ENCODE measurements at places on chromosomes 4 and X.

GRCh38 chr4:8409264-8410065 lies 31.1 kb downstream of the ACOX3 start:
- no peak for DNase-seq

- peak; percentile 3 for DNase-seq
These were observed 70.0 kb upstream of the TSPAN5 start for GRCh38 chr4:98728433-98728832.

DNA sequence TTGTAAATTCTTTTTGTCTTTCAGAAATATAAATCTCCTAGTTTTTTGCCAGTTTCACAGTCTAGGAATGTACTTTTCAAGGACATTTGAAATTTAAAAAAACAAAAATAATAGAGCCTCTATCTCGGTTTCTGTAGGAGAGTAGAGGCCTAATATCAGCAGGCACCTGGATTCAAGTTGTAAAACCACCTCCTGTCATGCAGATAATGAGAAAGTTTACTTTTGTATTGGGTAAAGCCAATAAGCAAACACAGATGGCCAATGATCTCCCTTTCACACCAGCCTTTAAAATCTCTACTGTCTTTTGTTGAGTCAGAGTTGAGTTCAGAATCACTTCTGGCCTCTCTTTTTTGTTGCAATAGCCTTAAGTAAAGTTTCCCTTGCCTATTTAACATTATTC lies 1499.9 kb downstream of the PCDH18 start:
- DNase-seq = no peak

DNA sequence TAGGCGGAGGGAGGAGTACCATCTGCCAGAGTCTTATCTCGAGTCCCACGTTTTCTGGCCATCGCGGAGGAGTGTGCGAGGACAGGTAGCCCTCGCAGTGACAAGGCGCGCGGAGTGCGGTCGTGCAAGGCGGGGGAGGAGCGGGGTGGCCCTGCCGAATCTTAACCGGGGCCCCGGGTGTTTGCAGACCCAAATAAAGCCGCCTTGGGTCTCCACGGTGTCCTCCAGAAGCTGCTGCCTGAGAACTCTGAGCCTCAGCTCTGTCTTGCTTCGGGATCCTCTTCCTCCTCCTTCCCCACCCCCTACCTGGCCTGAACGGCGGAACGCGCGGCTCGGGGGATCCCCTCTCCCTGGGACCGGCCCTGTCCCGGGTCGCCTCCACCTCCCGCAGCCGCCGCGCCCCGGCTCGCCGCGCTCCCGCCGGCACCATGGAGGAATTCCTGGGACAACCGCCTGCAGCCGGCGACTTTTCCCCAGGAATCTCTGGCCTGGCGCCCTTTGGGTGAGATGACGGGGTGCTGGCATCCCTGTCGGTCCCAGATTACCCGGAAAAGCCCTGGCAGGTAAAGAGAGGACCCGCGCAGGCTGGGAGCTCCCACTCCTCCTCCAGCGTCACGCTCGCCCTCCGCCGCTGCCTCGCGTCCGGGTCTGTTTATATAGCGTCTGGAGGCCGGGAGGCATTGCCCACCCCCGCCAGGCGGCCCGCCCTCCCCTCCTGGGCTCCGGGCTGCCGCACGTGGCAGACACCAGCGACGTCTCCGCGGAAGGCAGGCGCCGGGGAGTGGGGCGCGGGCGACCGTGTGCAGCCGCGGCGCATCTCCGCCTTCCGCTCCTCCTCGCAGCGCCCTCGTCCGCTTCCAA lies at the start of gene GALNTL6:
Gene GALNTL6 (plus strand): TSS at position 740 of the 861 bp plus-strand sequence.
- no peak for DNase-seq

- no peak for DNase-seq
These were observed 185.4 kb downstream of the INPP4B start for GRCh38 chr4:142660728-142661127.

GRCh38 chr4:20825505-20825904 lies 125.2 kb downstream of the PACRGL start:
- DNase-seq = no peak

DNA sequence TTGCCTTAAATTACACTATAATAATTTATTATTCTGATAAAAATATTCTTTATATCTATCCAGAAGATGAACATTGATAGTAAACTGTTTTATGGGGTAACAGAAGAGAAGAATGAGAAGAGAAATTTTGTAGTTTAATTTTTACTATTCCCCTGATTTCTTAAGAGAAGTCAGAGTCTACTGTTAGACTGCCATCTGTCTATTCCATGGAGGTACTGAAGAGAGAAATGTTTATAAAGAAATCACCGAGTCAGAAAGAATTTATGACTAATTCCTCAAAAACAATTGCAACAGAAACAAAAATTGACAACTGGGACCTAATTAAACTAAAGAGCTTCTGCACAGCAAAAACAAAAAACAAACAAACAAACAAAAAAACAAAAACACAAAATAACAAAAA lies 149.9 kb downstream of the FGF16 start:
- DNase-seq = peak; percentile 5

DNA sequence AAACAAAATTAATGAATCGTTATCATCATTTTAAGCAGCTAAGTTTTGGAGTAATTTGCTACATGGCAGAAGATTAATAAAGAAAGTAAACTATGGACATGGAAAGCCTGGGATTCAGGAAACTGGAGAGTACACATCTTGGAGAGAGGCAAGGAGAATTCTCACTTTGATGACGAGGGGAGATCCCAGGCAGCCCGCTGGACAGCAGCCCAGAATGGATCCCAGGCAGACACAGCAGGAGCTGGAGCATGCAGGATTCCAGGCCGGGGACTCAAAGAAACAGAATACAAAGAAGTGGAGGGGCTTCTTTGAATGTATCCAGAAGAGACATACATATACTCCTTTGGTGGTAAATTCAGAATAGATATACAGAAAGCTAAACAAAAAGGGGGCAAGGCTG lies 118.0 kb upstream of the ATP6AP2 start:
- DNase-seq = no peak

- DNase-seq = peak; percentile 66
These were observed 20.0 kb upstream of the CAMK2D start for GRCh38 chr4:113781439-113782040.

DNA sequence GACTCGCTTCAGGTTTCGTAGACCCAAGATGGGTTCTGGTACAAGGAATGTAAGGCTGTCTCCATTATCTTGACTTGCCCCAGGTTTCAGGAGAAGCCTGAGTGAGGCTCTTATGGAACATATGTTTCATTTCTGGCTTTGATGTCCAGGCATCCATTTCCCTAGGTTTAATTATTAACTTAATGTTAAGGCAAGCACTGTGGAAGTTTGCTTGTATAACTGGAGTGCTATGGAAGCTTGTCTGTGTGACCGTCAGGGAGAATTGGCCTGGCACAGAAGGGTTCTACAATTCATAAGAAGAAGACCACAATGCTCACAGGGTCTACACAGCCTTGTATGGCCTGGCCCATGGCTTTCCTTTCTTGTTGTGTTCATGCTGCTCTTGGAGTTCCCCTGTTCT lies 47.2 kb upstream of the PPP1R2C start:
- no peak for DNase-seq

GRCh38 chr4:75101906-75102786 lies 169.2 kb downstream of the PARM1 start:
- no peak for DNase-seq

GRCh38 chrX:54066841-54067240 lies 22.6 kb upstream of the PHF8 start:
- DNase-seq = no peak

DNA sequence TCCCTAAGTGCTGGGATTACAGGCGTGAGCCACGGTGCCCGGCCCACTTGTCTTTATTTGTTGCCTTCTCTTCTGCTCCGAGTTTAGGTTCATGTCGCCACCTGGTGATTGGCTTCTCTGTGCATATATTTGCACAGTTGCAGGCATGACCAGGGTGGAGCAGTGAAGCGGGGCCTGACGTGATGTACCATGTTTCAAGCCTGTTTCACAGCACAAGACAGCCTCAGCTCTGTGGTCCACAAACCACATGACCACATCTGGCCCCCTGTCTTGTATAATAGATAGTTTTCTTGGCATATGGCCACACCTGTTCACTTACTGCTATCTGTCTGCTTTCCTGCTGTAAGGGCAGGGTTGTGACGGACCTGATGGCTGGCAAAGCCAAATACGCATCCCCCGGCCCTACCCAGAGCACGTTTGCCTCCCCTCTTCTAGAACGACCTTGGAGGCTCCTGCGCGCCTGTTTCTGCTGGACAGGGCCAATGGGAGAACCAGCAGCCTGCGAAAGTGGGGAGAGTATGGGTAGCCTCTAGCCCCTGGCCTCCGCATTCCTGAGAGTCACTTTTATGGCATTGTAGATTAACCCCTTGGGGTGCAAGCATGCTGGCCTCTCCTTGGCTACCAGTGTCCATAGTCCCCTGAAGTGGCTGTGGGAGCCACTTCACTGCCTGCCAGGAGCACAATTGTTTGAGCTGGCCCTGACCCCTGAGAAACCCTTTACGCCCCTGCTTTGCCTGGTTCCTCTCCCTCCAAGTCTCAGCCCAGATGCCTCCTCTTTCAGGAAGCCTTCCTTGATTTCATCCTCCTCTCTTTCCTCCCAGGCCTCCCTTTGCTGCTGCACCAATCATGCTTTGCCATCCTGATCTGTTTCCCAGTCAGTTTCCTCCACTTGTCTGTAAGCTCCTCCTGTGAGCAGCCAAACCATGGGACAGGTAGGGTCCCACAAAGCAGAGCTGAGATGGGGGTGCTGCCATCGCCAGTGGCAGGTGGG lies 6.0 kb upstream of the SH3TC1 start:
- DNase-seq = peak; percentile 56

GRCh38 chr4:163556177-163556576 lies 61.7 kb downstream of the TMA16 start:
- DNase-seq = peak; percentile 55

DNA sequence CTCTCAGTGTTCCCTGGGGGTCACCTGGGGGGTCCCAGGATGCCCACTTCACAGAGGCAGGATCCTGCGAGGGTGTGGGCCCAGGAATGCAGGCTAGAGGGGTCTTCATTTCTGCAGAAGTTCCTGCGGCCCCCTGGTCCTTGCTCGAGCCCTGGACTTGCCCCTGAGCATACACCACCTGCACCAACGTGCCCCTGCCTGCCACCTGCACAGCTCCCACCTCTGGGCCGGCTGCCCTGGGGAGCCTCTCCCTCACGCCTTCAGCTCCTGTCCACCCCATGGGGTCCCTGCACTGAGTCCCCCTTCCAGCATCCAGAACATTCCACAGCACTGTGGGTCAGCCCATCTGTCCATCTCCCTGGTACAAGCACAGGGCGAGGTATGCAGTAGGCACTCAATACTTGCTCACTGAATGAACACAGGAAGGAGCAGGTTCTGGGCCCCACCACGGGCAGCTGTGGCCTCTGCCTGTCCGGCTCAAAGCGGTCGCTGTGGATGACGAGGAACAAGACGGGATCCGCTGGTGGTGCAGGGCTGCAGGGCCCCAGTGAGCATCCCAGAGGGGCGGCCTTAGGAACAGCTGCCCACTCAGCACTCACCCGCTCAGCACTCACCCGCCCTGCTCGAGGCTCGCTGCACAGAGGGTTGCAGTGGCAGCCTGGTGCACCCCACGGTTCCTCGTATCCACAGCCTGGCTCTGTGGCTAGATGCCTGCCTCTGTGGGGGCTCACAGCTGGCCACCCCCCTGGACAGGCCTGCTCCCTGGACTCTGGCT lies 70.5 kb upstream of the MXD4 start:
- DNase-seq = no peak
